ENCODE measurements at places on chromosomes 4 and X.

GRCh38 chr4:57081651-57082621 is 28.2 kb downstream of the IGFBP7 start:
- no peak for DNase-seq

DNA sequence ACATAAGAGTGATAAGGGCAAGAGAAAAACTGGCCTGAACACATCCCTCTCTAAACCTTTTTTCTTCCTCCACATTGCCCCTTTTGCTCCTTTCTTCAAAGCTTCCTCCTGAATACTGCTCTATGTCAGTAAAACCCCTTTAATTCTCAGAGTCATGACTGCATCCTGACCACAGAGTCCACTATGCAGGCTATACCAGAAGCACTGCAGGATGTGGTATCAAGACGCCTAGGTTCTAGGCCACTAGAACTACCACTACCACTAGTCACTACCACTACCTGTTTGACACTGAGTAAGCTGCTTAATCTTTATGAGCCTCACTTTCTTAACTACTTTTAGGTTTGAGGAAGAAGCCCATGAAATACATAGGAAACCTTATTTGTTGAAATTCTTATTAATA is 38.7 kb downstream of the ARHGEF9 start:
- peak; percentile 28 for DNase-seq

GRCh38 chr4:47718696-47719095 is 119.2 kb downstream of the CORIN start:
- no peak for DNase-seq

GRCh38 chrX:140524556-140524955 is 19.7 kb upstream of the SOX3 start:
- DNase-seq = no peak

DNA sequence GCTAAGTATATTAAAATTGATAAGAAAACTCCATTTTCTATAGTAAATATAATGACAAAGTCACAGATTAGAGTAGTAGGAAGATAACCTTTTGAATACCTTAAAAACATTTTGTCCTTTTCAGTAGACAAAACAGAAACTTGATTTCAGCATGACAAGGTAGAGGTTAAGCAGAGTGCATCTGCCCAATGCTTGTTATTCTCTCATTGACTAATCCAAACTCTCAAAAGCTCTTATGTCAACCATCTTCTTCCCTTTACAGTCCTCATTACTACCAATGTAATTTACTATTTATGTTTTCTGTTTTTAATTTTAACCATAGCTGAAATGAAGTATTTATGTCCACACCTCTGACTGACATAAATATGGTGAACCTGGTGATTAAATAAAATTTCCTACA is 11.1 kb downstream of the NIPAL1 start:
- DNase-seq = no peak

- DNase-seq = peak; percentile 4
These were observed 6.5 kb downstream of the SHOX start for GRCh38 chrX:636981-637659.

- DNase-seq = peak; percentile 26
These were observed at the start of gene ZFP92 for GRCh38 chrX:153411255-153411987. TSS of gene ZFP92 (plus strand) at chrX:153411472. CDS start at chrX:153418323, 6,851 bp downstream.

GRCh38 chr4:183447646-183448045 is 3.2 kb downstream of the CDKN2AIP start:
- no peak for DNase-seq

GRCh38 chr4:3861720-3862639 is 95.8 kb downstream of the ADRA2C start:
- DNase-seq = no peak

GRCh38 chr4:154009191-154009590 is 220.3 kb upstream of the SFRP2 start:
- no peak for DNase-seq

- DNase-seq = no peak
These were observed 19.9 kb upstream of the ENPP6 start for GRCh38 chr4:184237612-184238011.

DNA sequence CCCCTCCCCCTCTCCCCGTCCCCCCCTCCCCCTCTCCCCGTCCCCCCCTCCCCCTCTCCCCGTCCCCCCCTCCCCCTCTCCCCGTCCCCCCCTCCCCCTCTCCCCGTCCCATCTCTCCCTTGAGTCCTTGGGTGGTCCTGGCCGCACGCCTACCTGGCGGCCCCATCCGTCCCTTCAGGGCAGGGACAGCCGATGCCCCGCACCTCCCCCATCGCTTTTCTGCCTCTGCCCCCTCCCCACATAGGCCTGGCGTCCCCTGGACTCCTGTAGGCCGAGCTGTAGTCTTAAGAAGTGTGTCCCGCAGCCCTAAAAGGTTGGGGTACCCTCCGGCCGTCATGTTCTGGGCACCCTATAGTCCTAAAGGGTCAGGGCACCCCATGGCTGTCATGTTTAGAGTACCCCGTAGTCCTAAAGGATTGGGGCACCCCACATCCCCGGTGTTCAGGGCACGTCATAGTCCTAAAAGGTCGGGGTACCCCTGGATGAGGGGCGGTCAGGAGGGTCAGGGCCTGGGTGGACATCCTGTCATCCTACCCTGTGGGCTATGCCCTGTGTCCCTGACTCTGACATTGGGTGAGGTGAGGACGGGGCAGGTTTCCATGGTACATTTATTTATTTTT is 10.8 kb upstream of the GTPBP6 start:
- DNase-seq = no peak

DNA sequence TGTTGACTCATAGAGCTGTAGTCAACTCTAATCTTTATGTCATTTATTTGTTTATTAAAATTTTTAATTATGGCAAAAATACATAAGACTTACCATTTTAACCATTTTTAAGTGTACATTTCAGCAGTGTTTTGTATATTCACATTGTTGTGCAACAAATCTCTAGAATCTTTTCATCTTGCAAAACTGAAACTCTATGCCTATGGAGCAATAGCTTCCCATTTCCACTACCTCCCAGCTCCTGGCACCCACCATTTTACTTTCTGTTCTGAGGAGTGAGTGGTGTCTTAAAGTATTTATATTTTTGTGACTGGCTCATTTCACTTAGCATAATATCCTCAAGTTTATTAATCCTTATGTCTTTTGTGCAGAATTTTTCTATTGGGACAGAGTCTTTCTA is 181.0 kb downstream of the GPAT3 start:
- no peak for DNase-seq

DNA sequence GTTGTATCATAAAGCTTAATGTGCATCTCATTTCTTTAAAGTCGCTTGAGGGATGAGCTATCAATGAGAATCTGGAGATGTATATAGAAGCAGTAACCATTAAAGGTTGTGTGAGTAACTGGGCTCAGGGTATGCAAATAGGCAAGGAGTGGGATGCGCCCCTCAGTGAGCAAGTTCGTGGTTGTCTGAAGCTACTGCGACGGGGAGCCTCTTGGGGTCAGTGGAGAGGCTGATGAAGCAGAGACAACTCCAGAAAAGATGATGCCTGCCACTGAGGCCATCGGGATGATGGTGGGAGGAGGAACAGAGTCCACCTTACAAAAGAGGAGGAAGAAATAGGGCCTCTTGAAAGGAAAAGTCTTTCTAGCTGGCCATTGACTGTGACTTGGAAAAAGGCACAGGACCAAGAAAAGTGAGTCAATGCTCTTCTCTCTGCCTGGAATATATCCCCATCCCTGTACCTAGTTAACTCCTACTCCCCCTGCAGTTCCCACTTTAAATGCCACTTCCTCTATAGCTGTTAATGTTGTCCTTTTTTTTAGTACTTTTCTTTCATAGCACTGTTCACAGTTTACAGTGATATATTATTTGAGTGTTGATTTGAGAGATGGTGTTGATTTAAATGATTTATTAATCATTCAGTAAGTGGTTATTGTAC is 51.4 kb upstream of the LSM6 start:
- DNase-seq = no peak

DNA sequence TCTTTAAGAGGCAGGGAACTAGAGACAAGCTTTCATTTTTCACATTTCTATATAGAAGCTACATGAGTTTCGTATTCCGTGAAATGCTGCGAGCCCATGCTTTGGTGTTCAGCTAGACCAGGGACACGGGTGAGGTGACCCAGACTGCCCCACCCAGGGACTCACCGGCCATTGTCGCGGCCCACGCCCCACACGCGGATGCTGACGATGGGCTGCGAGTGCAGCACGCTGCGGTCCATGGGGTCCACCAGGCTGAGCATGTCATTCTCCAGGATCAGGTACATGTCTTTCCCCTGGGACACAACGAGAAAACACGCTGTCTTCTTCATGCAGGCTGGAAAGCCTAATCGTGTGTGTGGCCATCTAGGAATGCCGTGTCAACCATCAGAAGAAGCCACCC is 140.4 kb downstream of the NSUN7 start:
- DNase-seq = no peak

DNA sequence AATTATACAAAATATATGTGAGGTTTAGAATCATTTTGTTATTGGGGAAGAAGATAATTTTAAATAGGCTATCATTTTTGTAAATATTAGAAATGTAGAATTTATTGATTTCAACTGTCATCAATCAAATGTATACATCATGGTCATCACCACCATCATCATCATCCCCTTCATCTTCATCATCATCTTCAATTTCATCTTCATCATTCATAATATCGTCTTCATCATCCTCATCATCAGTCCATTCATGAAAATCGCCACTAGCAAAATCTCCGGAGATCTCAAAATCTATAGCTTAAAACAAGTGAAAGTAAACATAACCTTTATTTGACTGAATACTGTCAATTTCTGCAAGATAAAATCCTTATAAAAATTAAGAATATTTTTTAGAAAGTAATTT is 499.5 kb downstream of the SPOCK3 start:
- DNase-seq = no peak

- DNase-seq = no peak
These were observed 63.2 kb downstream of the PHEX start for GRCh38 chrX:22095286-22095685.

DNA sequence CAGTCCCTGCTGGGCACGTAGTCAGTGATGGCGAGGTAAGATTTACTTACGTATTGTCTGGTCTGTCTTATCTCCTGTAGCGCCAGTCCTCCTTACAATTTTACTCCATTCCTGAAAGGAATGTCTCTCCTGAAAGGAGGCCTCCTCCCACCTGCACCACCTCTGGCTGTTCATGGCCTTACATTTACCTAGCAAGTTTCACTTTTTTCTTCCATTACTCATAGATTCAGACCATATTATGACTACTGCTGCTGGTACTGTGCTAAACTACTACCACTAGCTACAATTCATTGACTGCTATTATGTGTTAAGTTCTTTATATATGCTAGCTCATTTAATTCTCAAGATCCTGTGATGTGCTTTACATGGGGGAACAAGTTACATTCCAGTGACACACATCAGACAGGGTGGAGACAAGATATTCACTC is 189.9 kb downstream of the BMPR1B start:
- no peak for DNase-seq

- DNase-seq = no peak
These were observed 1287.7 kb downstream of the FAM133A start for GRCh38 chrX:94961730-94962129.

DNA sequence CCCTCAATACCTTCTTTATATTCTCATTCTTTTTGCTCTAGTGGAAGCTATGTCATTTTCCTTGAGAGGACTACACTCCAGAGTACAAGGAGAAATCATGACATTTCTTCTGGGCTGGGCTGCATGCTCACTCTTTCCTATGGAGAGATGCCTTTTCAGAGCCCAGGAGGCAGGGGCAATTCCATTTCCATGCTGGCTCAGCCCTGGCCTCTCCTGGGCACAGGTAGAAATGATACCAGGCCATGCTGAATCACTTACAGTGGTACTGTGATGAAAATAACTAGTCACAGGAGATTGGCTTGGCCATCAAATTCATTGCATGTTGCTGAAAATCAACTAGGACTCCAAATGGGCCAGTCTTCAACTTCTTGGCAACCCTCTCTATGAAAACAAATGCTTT is 34.0 kb upstream of the PPARGC1A start:
- no peak for DNase-seq

Data from naive thymus-derived CD8-positive, alpha-beta T cell (primary cell).